ENCODE measurements at places on chromosomes 2 and 18.

GRCh38 chr18:54149078-54149697 lies 75.3 kb downstream of the MBD2 start:
- no peak for DNase-seq

DNA sequence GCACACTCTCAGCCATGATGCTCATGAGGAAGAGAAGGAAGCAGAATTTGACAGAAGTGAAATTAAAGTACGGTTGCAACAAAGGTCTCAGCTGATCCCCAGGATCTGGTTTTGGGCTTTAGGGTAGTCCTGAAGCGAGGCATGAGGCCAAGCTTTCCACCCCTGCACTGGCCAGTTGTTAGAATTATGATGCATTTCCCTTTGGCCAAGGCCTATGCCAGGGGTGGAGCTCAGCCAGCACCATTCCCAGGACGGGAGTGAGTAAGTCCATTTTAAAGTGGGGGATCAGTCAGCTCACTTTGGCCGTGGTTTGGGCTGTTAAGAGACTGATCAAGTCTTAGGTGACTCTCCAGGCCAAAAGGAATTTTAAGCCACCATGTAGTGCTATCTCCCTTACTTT lies 314.5 kb upstream of the MMADHC start:
- no peak for DNase-seq

DNA sequence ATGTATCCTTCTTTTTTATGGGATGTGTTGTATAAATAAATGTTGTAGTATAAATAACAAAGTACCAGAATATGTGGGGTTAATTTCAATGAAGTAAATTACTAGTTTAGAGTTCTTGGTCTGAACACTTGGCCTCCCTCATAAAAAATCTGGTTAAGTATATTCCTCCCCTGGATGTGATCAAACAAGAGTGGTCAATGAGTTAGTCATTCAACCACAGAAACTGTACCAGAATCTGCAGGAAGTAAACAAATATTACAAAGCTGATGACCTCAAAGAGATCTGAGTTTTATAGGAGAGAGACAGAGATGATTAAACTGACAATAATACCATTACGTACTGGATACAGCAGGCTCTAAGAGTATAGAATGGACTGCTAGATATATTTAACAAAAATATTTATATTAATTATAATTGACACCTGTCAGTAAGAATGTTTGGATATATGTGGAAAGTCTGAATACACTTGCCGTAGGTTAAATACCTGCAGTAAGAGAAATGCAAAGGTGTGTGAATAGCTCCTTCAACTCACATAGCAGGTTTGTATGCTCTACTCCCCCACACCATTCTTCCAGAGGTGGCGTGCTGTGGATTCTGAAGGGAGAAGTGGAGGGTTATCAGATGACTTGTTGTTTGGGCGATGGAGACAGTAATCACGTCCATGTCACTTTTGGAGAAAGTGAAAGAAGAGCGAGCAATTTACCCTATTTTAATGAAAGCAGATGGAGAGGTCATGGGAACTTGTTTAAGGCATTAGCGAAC lies 108.3 kb upstream of the LRATD1 start:
- no peak for DNase-seq

- DNase-seq = no peak
Measured at GRCh38 chr18:26777351-26778053, 88.0 kb downstream of the AQP4 start.

DNA sequence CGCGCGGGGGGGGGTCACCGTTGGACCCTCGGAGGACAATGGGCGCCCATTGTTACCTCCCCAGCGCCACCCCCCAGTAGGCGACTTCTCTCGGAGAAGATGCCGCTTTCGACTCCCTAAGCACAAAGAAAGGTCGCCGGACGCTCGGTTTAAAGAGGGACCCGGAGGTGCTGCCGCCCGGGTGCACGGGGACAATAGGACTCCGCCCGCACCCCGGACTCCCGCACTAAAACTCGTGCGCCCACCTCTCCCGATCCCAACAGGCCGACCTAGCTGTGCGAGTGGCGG lies 318 bp upstream of the CDC42EP3 start:
- DNase-seq = no peak

GRCh38 chr2:58896638-58897037 lies 655.5 kb upstream of the FANCL start:
- DNase-seq = no peak

DNA sequence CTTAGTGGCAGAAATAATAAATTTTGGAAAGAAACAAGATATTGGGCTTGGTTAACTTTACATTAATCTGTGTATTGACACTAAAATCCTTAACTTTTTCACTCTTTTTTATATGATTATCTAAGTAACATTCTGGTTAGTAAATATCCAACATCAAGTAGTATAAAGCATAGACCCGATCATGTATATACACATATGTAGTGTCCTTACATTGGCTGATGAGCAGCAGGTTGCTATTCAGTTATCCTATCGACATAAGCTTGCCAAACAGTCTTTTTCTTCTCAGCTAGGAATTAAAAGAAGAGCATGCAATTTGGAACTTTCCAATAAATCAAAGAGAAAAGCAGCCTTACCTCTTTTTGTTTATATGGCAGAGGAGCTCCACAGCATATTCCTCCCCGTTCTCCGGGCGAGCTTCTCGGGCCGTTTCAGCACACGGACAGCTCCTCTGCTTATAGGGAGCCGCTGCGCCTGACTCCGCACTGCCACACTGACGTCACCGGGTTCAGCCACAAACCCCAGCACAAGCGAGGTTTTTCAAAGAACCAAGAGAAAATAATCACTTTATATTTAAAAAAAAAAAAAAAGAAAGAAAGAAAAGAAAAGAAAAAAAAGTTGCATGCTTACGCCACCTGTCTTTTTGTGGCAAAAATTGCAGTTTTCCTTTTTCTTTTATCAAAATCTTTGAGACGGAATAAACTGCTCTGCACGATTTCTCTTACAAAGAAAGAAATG lies at the start of gene SCG2:
Gene SCG2, minus strand, starts transcription at position 430 of the 735 bp plus-strand sequence. CDS start 3,079 bp downstream, outside the sequence.
- peak; percentile 76 for DNase-seq

DNA sequence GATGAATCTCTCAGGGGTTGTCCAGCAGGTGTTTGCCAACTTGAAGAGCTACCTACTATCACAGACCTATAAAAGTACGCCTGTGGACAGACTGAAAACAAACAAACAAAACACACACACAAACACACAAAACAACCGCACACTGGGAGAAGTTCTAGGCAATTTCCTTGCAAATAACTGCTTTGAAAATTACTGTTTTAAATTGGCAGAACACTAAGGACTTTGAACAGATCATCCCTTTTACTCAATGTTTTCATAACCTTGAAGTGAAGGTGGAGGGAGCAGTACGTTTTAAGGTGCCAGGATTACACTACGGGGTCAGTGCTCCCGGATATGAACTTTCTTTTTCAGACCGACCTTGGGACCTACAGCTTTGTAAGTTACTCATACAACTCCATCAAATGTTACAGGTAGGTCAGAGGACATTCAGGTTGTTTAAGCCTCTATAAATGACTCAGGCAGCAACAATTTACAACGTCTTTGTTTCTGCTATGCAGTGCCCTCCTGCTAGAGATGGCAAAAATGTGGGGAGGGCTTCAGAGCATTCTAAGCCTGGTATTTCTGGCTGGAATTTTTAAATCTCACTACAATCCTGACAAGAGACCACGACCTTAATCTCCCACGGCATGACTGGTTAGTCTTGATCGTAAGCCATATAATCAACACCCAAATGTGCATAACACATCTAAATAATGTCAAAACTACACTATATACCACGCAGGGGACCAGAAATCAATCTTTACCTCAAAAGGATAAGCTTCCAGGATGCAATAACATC lies 1.4 kb upstream of the SLC20A1 start:
- DNase-seq = no peak

DNA sequence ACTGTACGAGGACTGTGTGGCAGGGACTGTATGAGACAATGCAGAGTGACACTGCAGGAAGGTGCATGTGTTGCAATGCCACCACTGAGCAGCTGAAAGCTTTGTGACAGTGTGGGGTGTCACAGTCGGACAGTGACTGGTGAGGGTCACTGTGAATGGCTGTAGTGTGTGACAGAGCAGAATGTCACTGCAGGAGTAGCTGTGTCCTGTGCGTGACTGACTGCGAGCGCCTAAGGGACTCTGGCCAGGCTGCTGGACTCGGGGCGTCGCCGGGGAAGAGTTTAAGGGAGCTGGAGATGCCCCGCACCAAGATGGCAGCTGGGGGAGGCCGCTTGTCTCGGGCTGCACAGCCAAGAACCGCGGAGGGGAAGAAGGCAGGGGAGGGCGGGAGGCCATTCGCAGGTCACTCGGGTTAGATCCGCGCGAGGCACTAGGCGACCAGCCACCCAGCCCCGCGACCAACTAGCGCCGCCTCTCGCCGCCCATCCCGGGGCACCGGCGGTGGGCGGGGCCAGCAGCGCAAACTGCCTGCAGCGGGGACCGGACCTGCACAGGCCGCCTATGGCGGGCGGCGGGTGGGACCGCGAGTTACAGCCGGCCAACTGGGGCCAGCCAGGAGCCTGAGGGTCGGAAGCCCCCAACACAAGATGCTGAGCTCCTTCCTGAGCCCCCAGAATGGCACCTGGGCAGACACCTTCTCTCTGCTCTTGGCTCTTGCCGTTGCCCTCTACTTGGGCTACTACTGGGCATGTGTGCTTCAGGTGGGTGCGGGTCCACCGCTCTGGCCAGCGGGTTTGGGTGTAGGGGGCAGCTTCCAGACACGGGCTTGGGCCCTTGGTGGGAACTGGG lies at the start of gene ABHD1:
Gene ABHD1, plus strand, starts transcription at position 514 of the 849 bp plus-strand sequence. Its CDS starts 134 bp downstream, at position 648.
- DNase-seq = peak; percentile 80

- DNase-seq = no peak
Measured at GRCh38 chr18:79366177-79367094, 29.3 kb upstream of the NFATC1 start.

- DNase-seq = no peak
Measured at GRCh38 chr18:53947092-53947640, 277.3 kb downstream of the MBD2 start.

GRCh38 chr2:241182531-241183133 lies 5.8 kb upstream of the ANO7 start:
- no peak for DNase-seq

GRCh38 chr2:38835015-38835601 lies 40.6 kb downstream of the DHX57 start:
- DNase-seq = peak; percentile 42

DNA sequence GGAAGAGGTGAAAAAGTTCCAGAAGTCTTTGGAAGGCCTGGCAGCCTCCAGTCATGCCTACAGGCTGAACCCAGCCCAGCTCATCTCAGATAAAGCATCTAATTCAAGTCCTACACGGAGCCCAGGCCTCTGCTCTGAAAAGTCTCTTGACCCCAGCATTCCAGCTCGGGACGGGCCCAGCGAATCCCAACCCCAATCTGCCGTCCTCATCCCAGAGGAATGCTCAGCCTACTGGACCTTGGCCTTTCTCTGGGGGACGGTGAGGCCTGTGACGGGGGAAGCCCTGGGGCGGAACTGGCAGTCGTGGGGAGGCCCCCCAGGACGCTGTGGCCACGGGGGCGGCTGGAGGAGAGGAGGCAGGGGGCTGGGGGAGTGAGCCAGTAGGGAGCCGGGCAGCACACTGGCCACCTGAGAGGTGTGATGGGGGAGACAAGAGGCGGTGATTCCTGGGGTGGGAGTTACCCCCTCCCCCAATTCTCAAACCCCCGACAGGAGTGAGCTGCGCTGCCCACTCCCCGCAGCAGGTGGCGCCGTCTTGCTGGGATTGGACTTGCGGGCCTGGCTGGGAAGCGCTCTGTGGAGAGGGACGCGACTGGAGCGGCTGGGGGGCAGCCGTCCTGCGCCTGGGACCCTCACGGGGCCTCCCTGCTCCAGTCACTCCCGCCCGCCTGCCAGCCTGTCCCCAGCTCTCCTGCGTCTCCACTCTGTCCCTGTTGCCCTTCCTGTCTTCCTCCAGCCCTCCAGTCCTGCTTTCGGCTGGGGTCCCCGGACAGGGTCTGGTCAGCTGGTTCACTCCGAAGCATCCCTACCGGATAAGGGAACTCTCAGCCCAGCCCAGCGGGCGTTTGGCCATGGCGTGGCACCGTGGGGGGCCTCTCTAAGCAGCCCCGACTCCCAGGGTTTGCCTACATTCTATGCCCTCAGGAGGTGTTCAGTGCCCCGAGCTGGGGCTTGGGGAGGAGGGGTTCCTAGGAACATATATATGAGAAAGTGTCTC lies 182.6 kb upstream of the HAAO start:
- peak; percentile 49 for DNase-seq

- no peak for DNase-seq
Measured at GRCh38 chr2:65081232-65081685, 25.0 kb downstream of the CEP68 start.

DNA sequence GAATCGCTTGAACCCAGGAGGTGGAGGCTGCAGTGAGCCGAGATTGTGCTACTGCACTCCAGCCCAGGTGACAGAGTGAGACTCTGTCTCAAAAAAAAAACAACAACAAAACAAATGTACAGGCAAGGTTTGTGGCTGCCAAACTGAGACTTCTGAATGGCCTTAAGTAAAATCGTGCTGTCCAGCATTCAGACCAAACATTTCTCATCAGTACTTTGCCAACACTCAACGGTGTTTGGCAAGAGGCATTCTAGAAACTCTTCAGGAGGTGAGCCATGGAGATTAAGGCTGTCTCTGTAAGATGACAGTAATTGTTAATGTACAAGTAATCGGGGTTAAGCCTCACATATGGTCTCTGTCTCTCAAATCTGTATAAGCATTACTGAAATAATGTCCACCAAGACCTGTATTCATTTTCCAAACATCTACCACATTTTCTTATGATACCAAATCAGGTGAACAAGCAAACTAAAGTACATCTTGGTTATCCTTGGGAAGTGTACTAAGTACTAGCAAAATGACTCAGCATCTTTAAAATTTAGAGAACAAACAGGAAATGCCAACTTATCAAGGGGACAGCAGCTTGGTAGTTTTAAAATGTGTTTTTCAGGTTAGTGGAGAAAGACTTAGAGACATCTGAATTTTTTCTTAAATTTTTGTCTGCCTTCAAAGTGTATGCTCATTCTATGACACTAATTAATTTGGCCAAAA lies 29.3 kb downstream of the SERPINE2 start:
- no peak for DNase-seq

DNA sequence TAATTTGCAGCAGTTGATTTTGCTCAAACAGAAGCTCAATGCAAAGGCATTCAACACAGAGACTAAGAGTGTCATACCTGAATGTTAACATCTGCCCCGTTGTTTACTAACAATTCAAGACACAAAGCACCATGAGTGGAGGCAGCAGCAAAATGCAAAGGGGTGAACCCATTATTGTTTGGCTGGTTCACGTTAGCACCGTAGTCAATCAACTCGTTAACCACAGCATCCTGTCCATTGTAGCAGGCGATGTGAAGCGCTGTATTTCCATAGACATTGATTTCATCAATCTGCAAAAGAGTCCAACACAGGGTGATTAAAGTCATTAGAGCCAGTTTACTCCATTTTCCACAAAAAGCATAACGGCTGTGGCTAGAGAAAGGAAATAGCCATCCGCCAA lies 189.3 kb downstream of the ANKRD44 start:
- no peak for DNase-seq
